ENCODE measurements at places on chromosomes 6 and 20. TPM values are rescaled to one million over a fixed set of nuclear protein-coding genes. Genes with fewer than 3 reads are reported as not detected.

DNA sequence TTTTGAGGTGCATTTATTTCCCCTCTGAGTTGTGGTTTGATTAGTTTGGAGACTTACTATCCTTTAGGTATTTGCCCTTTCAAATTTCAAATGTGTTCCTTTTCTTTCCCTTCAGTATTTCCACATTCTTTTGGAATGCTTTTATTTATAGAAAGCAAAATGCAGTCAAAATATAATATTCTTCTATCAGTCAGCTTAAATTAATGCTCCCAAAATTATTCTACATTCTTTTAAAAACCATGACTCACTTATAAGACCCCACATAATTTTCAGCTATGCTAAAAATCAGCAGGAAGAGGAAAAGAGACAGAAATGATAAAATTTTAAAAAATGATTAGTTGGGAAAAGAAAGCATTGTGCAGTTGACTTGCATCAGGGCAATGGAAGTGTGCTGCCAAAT is 180.0 kb upstream of the SMLR1 start:
- DNase-seq: no peak

- peak; percentile 91 for DNase-seq
Measured at GRCh38 chr20:12166053-12166717, 248.5 kb downstream of the BTBD3 start.

Gene PPP1R16B
- total RNA-seq: 0.16 TPM

DNA sequence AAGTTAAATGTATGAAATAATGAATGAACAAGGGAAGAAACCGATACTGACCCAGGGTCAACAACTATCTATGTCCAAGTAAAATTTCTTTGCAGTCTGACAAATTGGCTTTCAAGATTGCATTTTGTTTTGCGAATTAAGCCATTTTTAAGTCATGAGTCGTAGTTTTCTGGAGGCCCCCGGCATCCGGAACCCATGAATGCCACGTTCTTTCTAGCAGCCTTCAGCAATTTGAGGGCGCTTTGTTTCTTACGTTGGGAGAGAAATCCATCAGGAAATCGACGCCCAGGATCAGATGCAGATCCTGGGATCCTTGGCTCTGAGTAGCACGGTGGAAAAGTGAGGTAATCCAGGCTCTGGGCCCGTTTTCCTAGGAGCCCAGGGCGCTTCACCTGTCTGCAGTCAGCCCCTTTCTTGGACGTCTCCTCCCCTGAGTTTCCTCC is 309 bp upstream of the ABRACL start:
- no peak for DNase-seq

GRCh38 chr6:150568560-150568959 is 31.1 kb upstream of the PLEKHG1 start:
- DNase-seq: no peak

Gene MUCL3
- total RNA-seq: not detected

Gene ADAM33
- total RNA-seq: not detected

DNA sequence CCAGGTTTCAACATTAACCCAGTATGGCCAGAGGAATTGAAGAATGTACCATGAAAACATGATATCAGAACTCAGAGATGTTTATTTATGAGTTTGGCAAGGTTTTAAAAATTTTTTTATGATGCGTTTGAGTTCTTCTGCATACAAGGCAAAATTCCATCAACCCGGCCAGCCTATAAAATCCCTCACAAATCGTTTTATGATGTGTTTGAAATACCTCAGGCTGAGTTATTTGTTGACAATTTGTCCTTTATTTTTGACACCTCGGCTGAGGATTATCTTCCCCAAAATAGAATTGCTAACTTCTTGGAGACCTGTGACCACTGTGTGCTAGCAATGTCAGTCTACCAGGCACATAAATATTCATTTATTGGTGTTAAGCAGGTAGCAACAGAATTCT is 91.9 kb upstream of the SLC24A3 start:
- no peak for DNase-seq

Gene BFSP1
- 12.3 TPM for total RNA-seq

Gene SUMO4
- not detected for total RNA-seq

Gene TP53RK
- 17.0 TPM for total RNA-seq

DNA sequence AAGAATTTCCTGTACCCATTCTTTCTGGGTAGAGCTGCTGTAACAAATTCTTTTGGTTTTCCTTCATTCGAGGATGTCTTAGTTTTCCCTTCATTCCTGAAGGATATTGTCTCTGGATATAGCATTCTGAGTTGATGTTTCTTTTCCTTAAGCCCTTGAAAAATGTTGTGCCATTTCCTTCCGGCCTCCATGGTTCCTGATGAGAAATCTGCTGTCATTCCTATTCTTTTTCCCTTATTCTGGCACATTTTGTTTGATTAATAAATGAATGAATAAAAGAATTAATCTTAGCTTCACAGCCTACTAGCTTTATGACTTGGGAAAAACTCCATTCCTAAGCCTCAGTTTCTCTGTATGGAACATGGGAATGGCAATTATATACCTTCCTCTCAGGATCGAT is 173.1 kb downstream of the EYA2 start:
- DNase-seq: no peak

Gene ZNF311
- total RNA-seq: 1.2 TPM

Gene TNF
- not detected for total RNA-seq

DNA sequence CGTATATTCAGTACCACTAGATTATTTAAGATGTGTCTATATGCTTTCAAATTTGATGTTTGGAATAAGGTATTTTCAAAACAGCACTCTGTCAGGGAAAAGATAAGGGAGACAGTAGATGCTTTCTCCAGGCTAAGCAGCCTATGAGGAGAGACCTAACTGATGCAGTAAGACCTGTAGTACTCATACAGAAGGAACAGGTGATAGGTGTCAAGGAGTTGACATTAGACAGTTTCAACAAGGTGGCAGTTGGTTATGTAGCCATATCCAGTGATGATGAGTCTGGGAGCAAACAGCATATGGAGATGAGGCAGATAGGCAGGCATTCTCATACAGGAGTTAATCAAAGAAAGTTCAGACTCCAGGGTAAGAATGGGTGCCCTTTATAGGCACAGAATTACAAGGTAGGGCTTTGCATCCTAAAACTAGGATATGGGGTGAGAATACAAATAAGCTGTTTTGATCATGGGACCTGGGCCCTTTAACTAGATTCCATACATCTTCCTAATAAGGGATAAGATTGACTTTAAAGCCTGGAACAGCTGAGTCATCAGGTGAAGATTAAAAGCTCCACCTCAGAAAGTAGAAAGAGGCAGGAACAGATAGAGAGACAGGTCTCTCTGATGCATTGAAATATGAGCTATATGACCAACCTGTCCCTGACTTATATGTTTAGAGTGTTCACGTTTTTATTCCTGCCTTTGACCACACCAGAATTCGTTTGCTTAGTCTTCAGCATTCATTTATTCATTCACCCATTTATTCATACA is 7.9 kb downstream of the RSPH4A start:
- no peak for DNase-seq

DNA sequence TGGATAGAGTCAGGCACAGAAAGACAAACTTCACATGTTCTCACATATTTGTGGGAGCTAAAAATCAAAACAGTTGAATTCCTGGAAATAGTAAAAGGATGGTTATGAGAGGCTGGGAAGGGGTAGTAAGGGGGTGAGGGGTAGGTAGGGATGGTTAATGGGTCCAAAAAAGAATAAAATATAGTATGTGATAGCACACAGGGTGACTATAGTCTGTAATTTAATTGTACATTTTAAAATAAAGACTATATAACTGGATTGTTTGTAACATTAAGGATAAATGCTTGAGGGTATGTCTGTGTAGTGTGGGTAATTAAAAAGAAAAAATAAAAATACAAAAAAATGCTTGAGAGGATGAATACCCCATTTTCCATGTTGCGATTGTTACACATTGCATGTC is 9.9 kb downstream of the SRSF6 start:
- no peak for DNase-seq

DNA sequence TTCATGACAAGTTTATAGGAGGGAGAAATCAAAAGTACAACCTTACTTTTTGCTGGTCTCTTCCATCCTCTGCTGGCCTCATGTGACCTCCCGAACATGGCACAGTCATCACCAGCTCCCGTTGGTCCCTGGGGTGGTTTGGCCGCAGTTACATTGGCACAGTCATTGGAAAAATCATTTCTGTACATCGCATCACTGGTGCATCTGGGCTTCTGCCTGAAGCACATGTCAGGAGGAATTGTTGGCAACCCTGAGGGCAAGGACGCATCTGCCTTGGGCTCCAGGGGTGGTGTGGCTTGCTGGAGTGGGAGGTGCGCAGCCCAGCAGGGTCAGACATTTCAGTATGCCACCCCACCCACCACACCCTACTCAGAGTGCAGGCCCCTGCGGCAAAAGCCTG is 162.9 kb upstream of the SLC24A3 start:
- no peak for DNase-seq

Gene RIPOR3
- total RNA-seq: 0.14 TPM

Gene HUS1B
- total RNA-seq: 2.1 TPM

Gene HCK
- total RNA-seq: not detected

GRCh38 chr6:25320459-25320858 is 41.3 kb downstream of the CARMIL1 start:
- no peak for DNase-seq

Gene IMPG1
- total RNA-seq: 0.14 TPM

- no peak for DNase-seq
Measured at GRCh38 chr6:3403238-3404173, 53.3 kb downstream of the SLC22A23 start.

Gene ITPA
- 55.6 TPM for total RNA-seq

Gene VSX1
- total RNA-seq: not detected

Gene PLCB1
- 10.6 TPM for total RNA-seq

Gene SOBP
- total RNA-seq: 2.9 TPM

- peak; percentile 10 for DNase-seq
Measured at GRCh38 chr6:167706313-167707109, 120.2 kb upstream of the AFDN start.

DNA sequence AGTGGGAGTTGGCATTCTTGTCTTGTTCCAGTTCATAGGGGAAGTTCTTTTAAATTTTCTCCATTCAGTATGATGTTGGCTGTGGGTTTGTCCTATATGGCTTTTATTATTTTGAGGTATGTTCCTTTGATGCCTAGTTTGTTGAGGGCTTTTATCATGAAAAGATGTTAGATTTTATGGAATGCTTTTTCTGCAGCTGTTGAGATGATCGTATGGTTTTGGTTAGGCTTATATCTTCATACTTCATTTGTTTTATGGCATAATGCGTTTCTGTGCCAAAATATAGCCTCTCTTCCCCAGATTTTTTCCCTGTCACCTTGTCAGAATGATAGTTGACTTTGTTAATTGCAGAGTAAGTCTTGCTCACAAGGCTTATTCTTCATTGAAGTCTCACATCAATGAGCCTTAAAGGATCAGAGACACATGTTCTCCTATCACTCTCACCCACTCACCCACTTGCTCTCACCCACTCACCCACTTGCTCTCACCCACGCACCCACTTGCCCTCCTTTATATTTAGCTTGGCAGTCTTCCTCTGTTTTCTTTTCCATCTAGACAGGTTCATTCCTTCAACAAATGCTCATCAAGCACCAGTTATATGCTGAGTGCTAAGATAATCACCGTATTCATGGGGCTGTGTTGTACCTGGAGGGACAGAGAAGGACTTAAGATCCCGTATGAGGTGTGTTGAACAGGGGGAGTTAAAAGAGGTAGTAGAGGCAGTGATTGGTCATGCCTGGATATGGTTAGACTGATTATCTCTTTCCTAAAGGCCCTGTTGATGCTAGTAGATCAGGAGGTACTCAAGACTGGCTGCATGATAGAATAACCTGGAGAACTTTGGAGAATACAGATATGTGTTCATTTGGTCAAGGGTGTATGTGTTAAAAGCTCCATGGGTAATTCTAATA is 19.3 kb downstream of the UST start:
- no peak for DNase-seq

DNA sequence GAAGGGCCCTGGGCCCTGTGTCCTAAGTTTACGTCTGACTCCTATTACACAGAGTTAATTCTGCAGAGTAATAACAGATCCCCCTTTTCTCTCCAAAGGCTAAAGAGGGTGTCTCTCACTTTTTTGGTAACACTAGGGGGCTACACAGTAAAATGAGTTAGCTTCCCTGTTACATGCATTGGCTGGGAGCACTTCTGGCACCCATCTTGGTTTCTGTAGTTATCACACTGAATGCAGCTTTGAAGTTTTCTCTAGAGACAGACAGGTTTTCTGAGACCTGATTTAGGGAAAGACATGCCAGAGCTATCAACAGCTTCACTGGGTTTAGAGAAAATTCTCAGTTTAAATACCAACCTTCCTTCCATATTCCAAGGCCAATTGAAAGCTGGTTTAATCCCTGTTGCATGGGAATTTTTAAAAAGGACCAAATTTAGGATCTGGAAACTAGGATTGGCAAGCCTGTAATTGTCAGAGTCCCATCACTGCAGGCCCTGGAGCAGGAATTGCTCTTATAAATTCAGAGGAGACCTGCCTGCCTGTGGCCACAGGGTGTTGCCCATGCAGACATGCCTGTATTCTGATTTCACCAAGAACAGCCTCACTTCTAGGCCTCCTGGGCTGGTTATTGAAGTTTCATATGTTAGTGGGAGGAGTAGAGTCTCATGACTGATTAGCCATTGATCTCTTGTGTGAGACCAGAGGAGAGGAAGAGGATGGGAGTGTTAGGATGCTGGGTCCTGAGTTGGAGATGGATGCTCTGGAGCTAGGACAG is 29.4 kb downstream of the RNF8 start:
- no peak for DNase-seq

Gene TFAP2D
- 0.14 TPM for total RNA-seq

Gene TRIM15
- total RNA-seq: not detected

Gene ETV7
- 0.99 TPM for total RNA-seq

DNA sequence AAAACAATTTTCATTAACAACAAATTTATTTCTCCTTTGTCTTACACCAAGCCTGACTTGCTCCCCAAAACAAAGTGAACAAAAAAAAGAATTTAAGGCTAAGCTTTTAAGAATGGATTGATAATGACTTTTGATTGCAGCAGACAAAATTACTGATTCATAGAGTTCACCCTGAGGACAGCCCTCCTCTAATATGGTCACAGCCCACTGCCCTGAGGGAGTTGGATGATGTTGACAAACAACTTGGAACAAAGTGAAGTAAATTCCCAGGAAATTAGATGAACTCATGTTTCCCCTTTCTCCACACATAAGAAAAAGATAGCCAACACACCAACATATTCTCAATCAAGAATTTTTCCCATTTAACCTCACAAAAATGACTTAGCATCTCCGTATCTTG is 7.7 kb upstream of the ISM1 start:
- DNase-seq: no peak

Gene RBM12
- 62.3 TPM for total RNA-seq

Gene SEMG1
- total RNA-seq: not detected

Gene MCHR2
- total RNA-seq: not detected

Gene THEMIS
- total RNA-seq: not detected
